CD4-positive, alpha-beta T cell (primary cell): ENCODE measurements at places on chromosomes 2 and 18. TPM values are rescaled to one million over a fixed set of nuclear protein-coding genes. Genes with fewer than 3 reads are reported as not detected.

The THSD7B gene
- total RNA-seq: not detected

The TMEM163 gene
- total RNA-seq: 0.14 TPM

The LRRC30 gene
- not detected for total RNA-seq

The UGT1A1 gene
- not detected for total RNA-seq

The SPR gene
- not detected for total RNA-seq

The ZSCAN30 gene
- 11.6 TPM for total RNA-seq

The DNER gene
- total RNA-seq: not detected

The ZNF512 gene
- 14.1 TPM for total RNA-seq

DNA sequence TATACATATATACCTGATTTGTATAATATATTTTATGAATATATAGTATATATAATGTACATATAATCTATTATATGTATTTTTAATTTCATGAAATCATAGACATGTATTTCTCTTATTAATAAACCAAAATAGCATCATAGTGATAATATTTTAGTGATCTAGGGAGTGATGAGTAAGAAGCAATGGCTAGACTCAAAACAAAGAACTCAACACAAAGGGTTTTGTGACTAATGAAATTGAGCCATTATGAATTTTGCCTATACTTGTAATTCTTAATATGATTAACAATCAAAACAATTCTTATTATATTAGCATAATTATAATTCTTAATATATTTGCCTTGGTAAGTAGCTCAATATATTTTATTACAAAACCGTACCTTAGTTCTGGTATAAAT lies 1614.1 kb upstream of the TMEFF2 start:
- no peaks in the 10 kb centered on the region for H3K36me3 ChIP-seq
- H3K4me1 ChIP-seq: no peaks in the 10 kb centered on the region
- DNase-seq: no peak
- no peak overlapping the region for H3K27ac ChIP-seq

- no peaks in the 10 kb centered on the region for H3K36me3 ChIP-seq
- no peak for DNase-seq
- H3K27ac ChIP-seq: no peak overlapping the region
- no peak overlapping the region for H3K4me3 ChIP-seq
- H3K27me3 ChIP-seq: no peaks in the 10 kb centered on the region
Measured at GRCh38 chr18:9690418-9691188, 17.5 kb upstream of the RAB31 start.

DNA sequence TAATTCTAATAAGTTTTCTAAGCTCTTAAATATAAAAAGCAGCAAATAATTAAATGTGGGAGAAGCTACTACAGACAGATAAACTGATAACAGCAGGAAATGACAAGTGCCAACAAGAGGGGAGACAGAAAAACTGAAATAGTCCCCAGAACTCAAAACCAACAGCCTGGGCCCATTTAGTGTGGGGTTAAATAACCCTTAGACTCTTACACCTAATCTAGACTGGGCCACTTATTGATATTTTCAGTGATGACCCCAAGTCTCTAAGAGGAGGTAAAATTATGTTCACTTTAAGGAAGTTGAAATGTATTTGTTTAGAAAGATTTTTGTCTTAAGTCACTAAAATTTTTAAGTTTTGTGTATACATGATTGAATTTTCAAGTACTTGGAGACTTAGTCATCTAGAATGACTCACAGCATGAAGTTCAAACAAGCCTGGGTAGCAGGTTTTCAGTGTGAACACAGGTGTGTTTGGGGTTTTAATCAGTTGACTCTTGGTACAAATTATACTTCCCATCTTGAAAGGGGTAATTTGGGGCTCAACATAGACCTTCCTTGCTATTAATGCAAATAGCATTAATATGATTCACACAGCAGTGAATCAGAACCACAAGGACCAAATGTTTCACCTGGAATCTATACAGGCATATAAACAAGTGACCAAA lies 54.9 kb upstream of the MYO3B start:
- no peak overlapping the region for H3K4me3 ChIP-seq
- no peaks in the 10 kb centered on the region for H3K27me3 ChIP-seq
- DNase-seq: no peak
- no peak overlapping the region for H3K27ac ChIP-seq
- no peaks in the 10 kb centered on the region for H3K4me1 ChIP-seq
- H3K36me3 ChIP-seq: no peaks in the 10 kb centered on the region

DNA sequence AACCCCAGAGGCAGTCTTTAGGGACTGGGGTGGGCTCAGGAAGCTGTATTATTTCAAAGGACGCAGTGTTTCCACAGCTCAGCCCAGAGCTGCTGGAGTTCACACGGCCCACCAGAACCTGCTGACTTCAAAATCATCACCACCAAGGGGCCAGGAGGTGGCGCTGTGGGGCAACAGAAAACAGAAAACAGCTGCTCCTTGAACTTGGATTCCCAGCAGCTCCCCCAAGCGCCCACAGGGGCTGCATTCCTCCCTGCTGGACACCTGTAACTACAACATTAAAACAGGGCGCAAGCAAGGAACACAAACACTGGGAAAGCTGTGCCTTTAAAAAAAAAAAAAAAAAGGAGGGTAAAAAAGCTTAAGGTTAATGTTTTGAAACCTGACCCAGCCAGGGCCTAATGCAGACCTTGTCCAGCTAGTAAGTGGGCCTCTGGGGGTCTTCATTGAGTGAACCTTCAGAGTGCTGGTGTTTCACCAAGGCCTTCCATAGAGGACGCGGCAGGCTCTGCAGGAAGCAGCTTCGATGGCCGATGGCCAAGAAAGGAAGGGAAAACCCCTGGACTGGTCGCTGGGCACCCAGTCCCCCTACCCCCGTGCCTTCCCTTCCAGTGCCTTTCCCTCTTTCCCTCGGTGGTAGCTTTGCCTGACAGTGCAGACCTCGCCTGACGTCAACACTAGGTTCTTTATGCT lies 25.9 kb downstream of the MLPH start:
- DNase-seq: peak; percentile 88
- no peaks in the 10 kb centered on the region for H3K36me3 ChIP-seq
- no peak overlapping the region for H3K27ac ChIP-seq

- peaks cover 21% of the 10 kb centered on the region for H3K4me1 ChIP-seq
- H3K27me3 ChIP-seq: no peaks in the 10 kb centered on the region
- no peak overlapping the region for H3K4me3 ChIP-seq
- no peak overlapping the region for H3K27ac ChIP-seq
- no peak for DNase-seq
- no peaks in the 10 kb centered on the region for H3K36me3 ChIP-seq
Measured at GRCh38 chr2:236963631-236964182, 122.0 kb upstream of the COPS8 start.

GRCh38 chr2:36706021-36706876 lies 9.7 kb downstream of the VIT start:
- H3K27ac ChIP-seq: no peak overlapping the region
- H3K4me3 ChIP-seq: no peak overlapping the region
- no peaks in the 10 kb centered on the region for H3K27me3 ChIP-seq
- no peaks in the 10 kb centered on the region for H3K4me1 ChIP-seq
- no peak for DNase-seq

GRCh38 chr2:155377266-155377680 lies 678.8 kb downstream of the KCNJ3 start:
- H3K36me3 ChIP-seq: no peaks in the 10 kb centered on the region
- H3K4me3 ChIP-seq: no peak overlapping the region
- DNase-seq: no peak
- no peaks in the 10 kb centered on the region for H3K27me3 ChIP-seq
- no peak overlapping the region for H3K27ac ChIP-seq

DNA sequence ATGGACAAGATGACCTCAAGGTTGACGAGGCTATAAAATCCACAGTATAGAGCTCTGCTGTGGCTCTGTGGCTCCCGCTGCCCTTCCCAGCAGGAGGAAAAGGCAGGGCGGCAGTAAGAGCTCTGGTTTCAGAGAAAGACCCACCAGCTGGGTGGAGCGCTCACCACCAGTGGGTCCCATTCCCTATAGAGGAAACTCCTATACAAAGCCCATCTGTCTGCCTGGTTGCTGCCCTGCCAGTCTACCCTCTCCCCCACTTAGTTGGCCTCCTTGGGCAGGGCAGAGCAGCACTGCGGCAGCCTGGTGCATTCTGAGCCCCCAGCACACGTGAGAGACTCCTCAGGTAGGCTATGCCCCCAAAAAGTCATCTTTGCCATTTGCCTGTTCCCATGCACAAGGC lies 26.5 kb downstream of the TNS1 start:
- DNase-seq: no peak
- no peaks in the 10 kb centered on the region for H3K36me3 ChIP-seq
- no peak overlapping the region for H3K4me3 ChIP-seq
- no peaks in the 10 kb centered on the region for H3K27me3 ChIP-seq

GRCh38 chr18:59737776-59738300 lies 40.6 kb upstream of the CCBE1 start:
- H3K36me3 ChIP-seq: no peaks in the 10 kb centered on the region
- H3K27me3 ChIP-seq: peaks cover 5% of the 10 kb centered on the region
- no peaks in the 10 kb centered on the region for H3K4me1 ChIP-seq
- no peak overlapping the region for H3K4me3 ChIP-seq

DNA sequence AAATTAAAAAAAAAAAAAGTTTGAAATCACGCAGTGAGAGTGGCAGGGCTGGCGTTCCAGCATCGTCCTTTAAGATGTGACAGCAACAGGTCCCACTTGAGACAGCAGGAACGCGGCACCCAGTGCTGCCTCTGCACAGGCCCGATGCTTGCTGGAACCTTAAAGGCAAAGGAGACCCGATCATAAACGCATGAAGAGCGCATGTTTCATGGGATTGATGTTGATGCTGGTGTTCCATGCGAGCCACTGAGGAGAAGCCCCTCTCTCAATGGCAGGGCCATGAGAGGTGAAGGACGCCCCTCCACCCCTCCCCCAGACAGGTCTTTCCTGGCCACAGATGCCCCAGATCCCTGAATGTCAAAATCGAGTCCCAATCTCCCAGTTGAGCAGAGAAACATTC lies 17.9 kb upstream of the ALPI start:
- no peaks in the 10 kb centered on the region for H3K36me3 ChIP-seq
- DNase-seq: no peak
- H3K27ac ChIP-seq: no peak overlapping the region
- H3K4me3 ChIP-seq: no peak overlapping the region
- H3K4me1 ChIP-seq: peaks cover 11% of the 10 kb centered on the region
- peaks cover 2% of the 10 kb centered on the region for H3K27me3 ChIP-seq

DNA sequence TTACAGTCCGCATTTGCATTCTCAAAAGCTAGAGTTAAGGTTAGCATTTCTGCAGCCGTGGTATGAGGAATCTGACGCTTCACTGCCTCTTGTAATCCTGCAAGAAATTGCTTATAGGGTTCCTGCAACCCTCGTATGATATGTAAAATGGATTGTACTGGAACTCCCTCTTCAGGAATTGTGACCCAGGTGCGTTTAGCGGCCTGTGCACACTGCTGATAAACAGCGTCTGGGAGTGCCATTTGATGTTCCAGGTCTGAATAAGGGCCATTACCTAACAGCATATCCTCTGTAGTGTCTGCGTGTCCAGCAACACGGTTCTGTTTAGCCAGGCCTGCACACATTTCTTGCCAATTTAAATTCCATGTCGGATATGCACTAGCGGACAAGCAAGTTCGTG lies 42.5 kb downstream of the CXCR4 start:
- no peaks in the 10 kb centered on the region for H3K27me3 ChIP-seq
- no peaks in the 10 kb centered on the region for H3K4me1 ChIP-seq
- H3K27ac ChIP-seq: no peak overlapping the region
- DNase-seq: no peak
- no peaks in the 10 kb centered on the region for H3K36me3 ChIP-seq
- H3K4me3 ChIP-seq: no peak overlapping the region
